Muscle of arm (tissue), 14 donors: ENCODE measurements at places on chromosomes 5 and 9.

DNA sequence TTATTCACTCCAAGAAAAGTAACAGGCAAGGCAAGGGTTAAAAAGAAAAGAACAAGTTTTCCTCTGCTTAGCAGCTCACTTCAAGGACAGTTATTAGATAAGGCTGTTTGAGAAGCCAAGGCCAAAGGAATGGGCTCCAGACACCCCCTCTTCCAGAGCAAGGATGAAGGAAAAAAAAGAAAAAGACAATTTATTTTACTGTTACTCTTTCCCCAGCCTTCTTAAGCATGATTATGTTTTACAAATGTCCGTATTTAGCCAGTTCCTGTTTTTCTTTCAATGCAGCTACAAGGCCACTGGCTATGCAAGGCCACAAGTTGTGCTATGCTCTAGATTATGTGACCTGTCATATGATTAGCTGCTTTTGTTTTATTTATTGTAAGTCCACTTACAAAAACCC lies 106.5 kb upstream of the SIMC1 start:
- DNase-seq = no peak

DNA sequence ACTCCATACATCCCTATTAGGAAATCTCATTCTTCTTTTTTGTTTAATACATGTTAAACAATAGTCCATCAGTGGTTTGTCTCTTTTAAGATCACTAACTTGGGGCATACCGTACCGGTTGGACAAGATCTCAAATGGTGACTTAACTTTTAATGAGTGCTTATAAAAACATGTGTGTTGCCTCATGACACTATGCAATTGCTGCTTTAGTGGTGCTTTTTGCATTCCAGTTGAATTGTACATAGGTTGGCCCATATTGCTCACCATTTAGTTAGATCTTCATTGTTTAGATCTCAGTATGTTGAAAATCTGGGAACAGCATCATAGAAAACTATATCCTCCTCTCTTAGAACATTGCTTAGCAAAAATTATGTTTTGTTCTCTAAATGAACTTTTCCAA lies 17.8 kb downstream of the C9orf85 start:
- no peak for DNase-seq

- DNase-seq = no peak
Observed at GRCh38 chr5:120852222-120852860, 388.2 kb downstream of the PRR16 start.

- DNase-seq = no peak
Observed at GRCh38 chr9:33850267-33850629, 33.3 kb downstream of the UBE2R2 start.

- DNase-seq = no peak
Observed at GRCh38 chr9:28209130-28209529, 635.8 kb upstream of the C9orf72 start.

DNA sequence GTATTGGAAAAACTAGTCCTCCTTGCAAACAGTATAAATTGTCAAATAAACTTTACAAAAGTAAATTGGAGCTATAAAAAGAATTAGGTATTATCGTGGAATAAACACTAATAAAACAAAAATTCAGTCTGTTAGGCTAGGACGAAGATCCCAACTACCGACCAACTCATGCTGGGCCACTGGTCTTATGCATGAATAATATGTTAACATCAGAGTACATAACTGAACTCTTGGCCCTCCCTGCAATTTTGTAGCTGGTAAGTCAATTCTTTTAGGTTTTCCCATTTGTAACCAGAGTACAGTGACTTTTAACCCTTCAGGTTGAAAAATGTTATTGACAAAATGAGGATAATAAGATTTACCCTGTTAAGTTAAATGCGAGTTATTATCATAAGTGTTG lies 428.7 kb downstream of the BNC2 start:
- no peak for DNase-seq

DNA sequence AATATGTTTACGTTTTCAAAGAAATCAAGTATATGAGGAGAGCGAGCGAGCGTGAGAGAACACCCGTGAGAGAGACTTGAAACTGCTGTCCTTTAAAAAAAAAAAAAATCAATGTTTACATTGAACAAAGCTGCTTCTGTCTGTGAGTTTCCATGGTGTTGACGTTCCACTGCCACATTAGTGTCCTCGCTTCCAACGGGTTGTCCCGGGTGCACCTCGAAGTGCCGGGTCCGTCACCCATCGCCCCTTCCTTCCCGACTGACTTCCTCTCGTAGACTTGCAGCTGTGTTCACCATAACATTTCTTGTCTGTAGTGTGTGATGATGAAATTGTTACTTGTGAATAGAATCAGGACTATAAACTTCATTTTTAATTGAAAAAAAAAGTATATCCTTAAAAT lies 97.0 kb downstream of the PDE6A start:
- DNase-seq = no peak

- DNase-seq = no peak
Observed at GRCh38 chr9:114401344-114401743, 13.6 kb upstream of the AKNA start.
